ENCODE measurements at places on chromosomes 4 and X. TPM values are rescaled to one million over a fixed set of nuclear protein-coding genes. Genes with fewer than 3 reads are reported as not detected.

DNA sequence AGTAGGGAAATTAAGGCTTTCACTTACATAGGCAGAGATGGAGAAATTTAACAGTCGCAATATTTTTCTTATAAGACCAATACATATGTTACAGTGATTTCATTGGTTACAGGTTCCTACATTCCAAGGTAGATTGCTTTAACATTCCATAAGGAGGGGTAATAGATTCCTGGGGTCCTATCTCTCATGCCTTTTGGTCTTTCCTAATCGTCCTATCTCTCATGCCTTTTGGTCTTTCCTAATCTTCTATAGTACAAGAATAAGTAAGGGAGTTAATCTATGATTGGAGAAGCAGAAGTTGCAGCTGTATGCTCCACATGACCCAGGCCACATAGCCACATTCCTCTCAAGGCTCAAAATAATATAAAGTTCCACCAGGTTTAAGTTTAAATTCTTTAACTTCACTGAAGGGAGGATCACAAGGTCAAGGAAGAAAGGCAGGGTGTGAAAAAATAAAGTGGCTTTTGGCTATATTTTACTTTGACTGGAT is 285.0 kb upstream of the BOD1L1 start:
- DNase-seq, result no peak
- H3K4me1 ChIP-seq, result peaks cover 33% of the 10 kb centered on the region
- no peak overlapping the region for H3K4me3 ChIP-seq

DNA sequence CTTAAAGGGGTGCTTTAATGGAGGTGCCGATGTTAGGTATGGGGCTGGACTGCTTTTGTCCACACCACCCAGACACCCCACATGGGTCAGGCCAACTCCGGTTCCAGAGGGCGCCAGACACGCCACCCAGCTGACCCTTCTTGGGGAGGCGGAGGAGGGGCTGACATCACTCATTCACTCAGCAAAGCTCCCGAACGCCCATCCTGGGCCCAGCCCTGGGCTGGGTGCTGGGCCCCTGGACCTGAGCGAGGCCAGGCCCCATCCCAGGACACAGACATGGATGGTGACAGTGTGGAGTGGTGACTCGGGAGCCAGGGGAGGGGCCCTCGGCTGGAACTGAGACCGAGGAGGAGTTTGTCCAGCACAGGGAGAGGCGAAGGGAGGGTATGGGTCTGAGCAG is 28.1 kb downstream of the MAN2B2 start:
- H3K4me3 ChIP-seq, result no peak overlapping the region
- H3K27ac ChIP-seq, result no peak overlapping the region
- no peak for DNase-seq
- no peaks in the 10 kb centered on the region for H3K27me3 ChIP-seq
- H3K4me1 ChIP-seq, result no peaks in the 10 kb centered on the region

GRCh38 chr4:63458010-63458409 is 951.2 kb downstream of the TECRL start:
- no peak for DNase-seq
- H3K27me3 ChIP-seq, result no peaks in the 10 kb centered on the region
- H3K4me3 ChIP-seq, result no peak overlapping the region
- no peaks in the 10 kb centered on the region for H3K36me3 ChIP-seq
- H3K4me1 ChIP-seq, result no peaks in the 10 kb centered on the region
- H3K27ac ChIP-seq, result no peak overlapping the region

- H3K36me3 ChIP-seq, result no peaks in the 10 kb centered on the region
- H3K4me1 ChIP-seq, result peaks cover 5% of the 10 kb centered on the region
Observed at GRCh38 chr4:16537926-16538325, 311.7 kb upstream of the TAPT1 start.

- no peaks in the 10 kb centered on the region for H3K36me3 ChIP-seq
- no peak overlapping the region for H3K27ac ChIP-seq
- no peaks in the 10 kb centered on the region for H3K27me3 ChIP-seq
- H3K4me3 ChIP-seq, result no peak overlapping the region
- DNase-seq, result no peak
- H3K4me1 ChIP-seq, result no peaks in the 10 kb centered on the region
Observed at GRCh38 chrX:13835825-13836224, 18.9 kb upstream of the GPM6B start.

GRCh38 chr4:189385098-189385497 is 555.6 kb upstream of the FRG1 start:
- no peak overlapping the region for H3K4me3 ChIP-seq
- no peak for DNase-seq
- no peaks in the 10 kb centered on the region for H3K4me1 ChIP-seq
- no peak overlapping the region for H3K27ac ChIP-seq
- no peaks in the 10 kb centered on the region for H3K36me3 ChIP-seq
- H3K27me3 ChIP-seq, result no peaks in the 10 kb centered on the region

DNA sequence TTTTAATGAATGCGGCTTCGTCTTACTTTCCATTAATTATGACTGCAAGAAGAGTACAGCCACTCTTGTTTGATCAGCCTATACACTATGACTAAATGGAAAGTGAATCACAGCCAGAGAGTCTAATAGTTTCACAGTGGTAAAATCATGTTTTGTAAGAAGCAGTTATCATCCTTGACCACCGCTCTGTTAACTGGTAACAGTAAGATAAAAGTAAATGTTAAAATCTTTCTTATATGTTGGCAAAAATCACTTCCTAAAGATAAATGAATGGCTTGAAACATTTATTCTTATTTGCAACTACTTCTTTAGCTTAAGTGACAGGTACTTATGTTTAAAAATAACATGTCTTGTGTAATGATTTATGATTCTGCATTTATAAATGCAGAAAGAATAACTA is 13.2 kb downstream of the GALNT7 start:
- peak overlapping the region; percentile 74 for H3K27ac ChIP-seq
- H3K36me3 ChIP-seq, result no peaks in the 10 kb centered on the region
- H3K4me1 ChIP-seq, result peaks cover 19% of the 10 kb centered on the region
- DNase-seq, result peak; percentile 80
- no peaks in the 10 kb centered on the region for H3K27me3 ChIP-seq

- H3K36me3 ChIP-seq, result no peaks in the 10 kb centered on the region
- no peaks in the 10 kb centered on the region for H3K4me1 ChIP-seq
- H3K27me3 ChIP-seq, result peaks cover 22% of the 10 kb centered on the region
- peak; percentile 4 for DNase-seq
- no peak overlapping the region for H3K27ac ChIP-seq
Observed at GRCh38 chr4:4339504-4340085, 47.3 kb upstream of the NSG1 start.

DNA sequence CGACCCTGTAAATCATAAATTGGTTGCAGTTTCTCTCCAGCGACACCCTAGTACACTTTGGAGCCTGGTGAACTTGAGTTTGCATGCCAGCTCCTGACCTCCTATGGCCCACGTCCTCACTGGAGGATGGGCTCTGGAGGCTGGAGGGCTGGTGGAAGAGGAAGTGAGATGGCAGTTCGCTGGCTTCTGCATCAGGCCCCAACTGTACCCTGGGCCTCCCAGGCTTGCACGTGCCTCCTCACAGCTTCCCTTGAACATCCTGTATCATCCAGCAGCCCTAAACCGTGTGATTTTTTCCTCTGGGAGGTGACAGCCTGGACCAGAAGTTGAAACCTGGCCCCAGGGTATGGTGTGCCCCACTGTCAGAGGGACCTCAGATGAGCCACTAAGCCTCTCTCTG is 78.5 kb downstream of the HTRA3 start:
- DNase-seq, result no peak
- no peak overlapping the region for H3K27ac ChIP-seq
- no peak overlapping the region for H3K4me3 ChIP-seq
- peaks cover 14% of the 10 kb centered on the region for H3K27me3 ChIP-seq
- no peaks in the 10 kb centered on the region for H3K36me3 ChIP-seq
- H3K4me1 ChIP-seq, result no peaks in the 10 kb centered on the region

GRCh38 chr4:118881512-118882146 is 7.0 kb upstream of the SYNPO2 start:
- no peak for DNase-seq
- H3K4me1 ChIP-seq, result no peaks in the 10 kb centered on the region
- no peaks in the 10 kb centered on the region for H3K36me3 ChIP-seq
- no peak overlapping the region for H3K4me3 ChIP-seq

DNA sequence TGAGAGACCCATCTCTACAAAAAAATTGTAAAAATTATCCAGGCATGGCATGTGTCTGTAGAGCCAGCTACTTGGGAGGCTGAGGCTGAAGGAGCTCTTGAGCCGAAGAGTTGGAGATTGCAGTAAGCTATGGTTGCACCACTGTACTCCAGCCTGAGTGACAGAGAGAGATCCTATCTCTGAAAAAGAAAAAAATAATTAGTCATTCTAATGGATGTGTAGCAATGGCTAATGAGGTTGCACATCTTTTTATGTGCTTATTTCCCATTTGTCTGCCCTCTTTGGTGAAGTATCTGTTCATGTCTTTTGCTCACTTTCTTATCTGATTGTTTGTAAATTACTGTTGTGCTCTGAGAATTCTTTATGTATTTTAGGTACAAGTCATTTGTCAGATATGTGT is 19.0 kb upstream of the MAML3 start:
- DNase-seq, result no peak
- no peaks in the 10 kb centered on the region for H3K27me3 ChIP-seq
- H3K36me3 ChIP-seq, result no peaks in the 10 kb centered on the region
- H3K4me3 ChIP-seq, result no peak overlapping the region

SLC9B2 gene
- total RNA-seq, result 30.9 TPM

SCML2 gene
- 2.1 TPM for total RNA-seq

C4orf54 gene
- not detected for total RNA-seq

DNA sequence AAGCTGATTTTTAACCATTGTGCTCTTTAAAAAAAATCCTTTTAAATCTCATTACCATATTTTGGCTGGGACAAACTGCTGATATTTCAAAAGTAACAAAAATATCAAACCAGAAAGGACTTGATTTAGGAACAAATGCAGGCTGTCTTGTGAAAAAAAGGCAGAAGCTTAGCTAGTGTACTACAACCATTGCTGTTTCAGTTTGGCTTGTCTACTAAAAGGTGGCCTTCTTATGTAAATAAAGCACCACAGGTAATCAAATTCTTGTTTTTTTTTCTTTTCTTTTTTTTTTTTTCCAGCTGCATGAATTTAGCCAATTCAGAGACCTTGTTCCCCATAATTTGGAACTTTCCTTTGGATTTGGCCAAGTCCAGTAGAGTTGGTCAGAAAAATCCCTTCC is 43.8 kb upstream of the MAGEA8 start:
- no peak overlapping the region for H3K4me3 ChIP-seq
- no peak overlapping the region for H3K27ac ChIP-seq
- no peaks in the 10 kb centered on the region for H3K36me3 ChIP-seq
- H3K4me1 ChIP-seq, result no peaks in the 10 kb centered on the region
- DNase-seq, result no peak

DNA sequence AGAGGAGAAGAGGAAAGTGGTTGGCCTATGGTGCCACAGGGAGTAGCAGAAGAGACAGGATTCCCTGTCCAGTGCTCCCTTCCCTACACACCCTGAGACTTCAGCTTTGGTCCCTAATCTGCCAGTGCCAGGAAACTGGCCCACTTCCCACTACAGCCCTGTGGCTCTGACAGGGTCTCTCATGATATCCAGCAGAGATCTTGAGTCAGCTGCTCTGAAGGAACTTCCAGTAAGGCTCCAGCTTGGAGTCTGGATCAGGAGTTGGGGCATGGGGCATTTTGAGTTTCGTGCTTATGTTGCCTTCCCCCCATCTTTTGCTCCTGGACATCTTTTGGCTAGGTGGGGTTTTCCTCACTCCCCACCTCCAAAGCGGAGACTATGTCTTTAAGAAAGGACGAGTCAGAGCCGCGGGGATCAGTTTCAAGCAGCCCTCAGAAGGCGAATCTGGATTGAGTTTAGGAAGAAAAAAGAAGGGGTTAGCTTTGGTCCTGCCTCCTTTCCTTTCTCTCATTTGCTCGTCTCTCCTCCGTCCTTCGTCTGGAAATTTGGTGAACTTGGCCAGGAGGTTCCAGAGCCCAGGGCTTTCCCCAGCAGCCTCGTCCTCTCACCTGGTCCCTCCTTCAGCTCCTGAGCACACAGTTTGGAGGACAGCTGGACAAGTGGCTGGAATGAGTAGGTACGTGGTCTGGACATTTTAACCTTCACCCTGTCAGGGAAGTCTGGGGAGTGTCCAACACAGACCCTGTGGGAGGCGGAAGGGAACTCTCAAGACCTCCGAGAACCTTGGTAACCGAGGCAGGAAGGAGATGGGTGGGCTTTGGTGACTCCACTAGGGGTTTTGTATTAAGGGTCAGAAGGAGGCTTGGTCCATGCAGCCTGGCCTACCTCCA is 104.4 kb downstream of the RTL5 start:
- no peaks in the 10 kb centered on the region for H3K36me3 ChIP-seq
- H3K4me3 ChIP-seq, result peak overlapping the region; percentile 68
- peaks cover 40% of the 10 kb centered on the region for H3K4me1 ChIP-seq
- peak overlapping the region; percentile 48 for H3K27ac ChIP-seq
- no peaks in the 10 kb centered on the region for H3K27me3 ChIP-seq

DNA sequence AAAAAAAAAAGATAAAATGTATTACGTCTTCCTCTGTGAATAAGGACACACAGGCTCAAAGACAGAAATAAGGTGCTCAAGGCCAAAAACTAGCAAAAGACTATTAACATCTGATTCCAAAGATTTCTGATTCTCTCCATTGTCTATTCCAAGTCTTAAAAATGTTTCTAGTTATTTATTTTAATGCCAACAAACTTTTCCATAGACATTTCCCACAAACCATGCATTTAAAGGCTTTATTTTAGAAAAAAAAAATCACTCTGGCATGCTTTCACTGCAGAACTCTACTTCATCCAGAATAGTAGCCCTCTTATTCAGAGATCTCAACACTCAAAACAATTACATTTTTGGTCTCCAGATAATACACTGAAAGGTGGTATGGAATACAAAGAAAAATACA is 545.0 kb upstream of the TENM3 start:
- H3K27me3 ChIP-seq, result no peaks in the 10 kb centered on the region
- DNase-seq, result no peak
- H3K36me3 ChIP-seq, result no peaks in the 10 kb centered on the region
- H3K4me3 ChIP-seq, result no peak overlapping the region
- no peak overlapping the region for H3K27ac ChIP-seq

DNA sequence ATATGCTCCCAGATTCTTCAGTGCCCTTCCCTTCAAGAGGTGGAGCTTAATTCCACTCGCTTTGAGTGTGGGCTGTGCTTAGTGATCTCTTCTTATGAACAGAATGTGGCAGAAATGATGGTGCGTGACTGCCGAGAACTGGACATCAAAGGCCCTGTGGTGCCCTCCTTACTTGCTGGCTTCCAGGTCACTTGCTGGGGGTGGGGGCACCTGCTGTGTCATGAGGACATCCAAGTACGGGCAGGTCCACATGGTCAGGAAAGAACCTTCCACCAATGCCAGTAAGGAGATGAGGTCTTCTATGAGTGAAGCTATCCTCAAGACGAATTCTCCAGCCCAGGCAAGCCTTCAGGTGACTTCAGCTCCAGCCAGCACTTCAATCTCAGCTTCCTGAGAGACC is 95.8 kb downstream of the FAM53A start:
- no peak overlapping the region for H3K4me3 ChIP-seq
- no peak for DNase-seq
- no peaks in the 10 kb centered on the region for H3K4me1 ChIP-seq
- no peaks in the 10 kb centered on the region for H3K27me3 ChIP-seq
- no peak overlapping the region for H3K27ac ChIP-seq

SMIM31 gene
- not detected for total RNA-seq

GRCh38 chrX:43892336-43892870 is 10.2 kb upstream of the MAOB start:
- DNase-seq, result no peak
- H3K4me1 ChIP-seq, result no peaks in the 10 kb centered on the region
- no peak overlapping the region for H3K27ac ChIP-seq

- no peaks in the 10 kb centered on the region for H3K36me3 ChIP-seq
- no peaks in the 10 kb centered on the region for H3K4me1 ChIP-seq
- H3K27ac ChIP-seq, result no peak overlapping the region
- H3K27me3 ChIP-seq, result no peaks in the 10 kb centered on the region
- DNase-seq, result no peak
Observed at GRCh38 chr4:160772668-160773067, 1391.1 kb downstream of the FSTL5 start.
